ENCODE measurements at places on chromosomes 13 and 19. TPM values are rescaled to one million over a fixed set of nuclear protein-coding genes. Genes with fewer than 3 reads are reported as not detected.
A peak's percentile ranks its signal among the peaks of the same experiment; 100 is the strongest.

FPR3 gene
- not detected for total RNA-seq

GRCh38 chr19:55546011-55546410 lies 668 bp upstream of the SBK3 start:
- no peak for DNase-seq

- no peak for DNase-seq
Observed at GRCh38 chr13:33730147-33730546, 87.8 kb upstream of the RFC3 start.

GRCh38 chr13:99191900-99192399 lies 8.7 kb upstream of the UBAC2 start:
- DNase-seq: peak; percentile 74

SHISA7 gene
- total RNA-seq: not detected

ZNF350 gene
- 14.0 TPM for total RNA-seq

MUC16 gene
- not detected for total RNA-seq

DNA sequence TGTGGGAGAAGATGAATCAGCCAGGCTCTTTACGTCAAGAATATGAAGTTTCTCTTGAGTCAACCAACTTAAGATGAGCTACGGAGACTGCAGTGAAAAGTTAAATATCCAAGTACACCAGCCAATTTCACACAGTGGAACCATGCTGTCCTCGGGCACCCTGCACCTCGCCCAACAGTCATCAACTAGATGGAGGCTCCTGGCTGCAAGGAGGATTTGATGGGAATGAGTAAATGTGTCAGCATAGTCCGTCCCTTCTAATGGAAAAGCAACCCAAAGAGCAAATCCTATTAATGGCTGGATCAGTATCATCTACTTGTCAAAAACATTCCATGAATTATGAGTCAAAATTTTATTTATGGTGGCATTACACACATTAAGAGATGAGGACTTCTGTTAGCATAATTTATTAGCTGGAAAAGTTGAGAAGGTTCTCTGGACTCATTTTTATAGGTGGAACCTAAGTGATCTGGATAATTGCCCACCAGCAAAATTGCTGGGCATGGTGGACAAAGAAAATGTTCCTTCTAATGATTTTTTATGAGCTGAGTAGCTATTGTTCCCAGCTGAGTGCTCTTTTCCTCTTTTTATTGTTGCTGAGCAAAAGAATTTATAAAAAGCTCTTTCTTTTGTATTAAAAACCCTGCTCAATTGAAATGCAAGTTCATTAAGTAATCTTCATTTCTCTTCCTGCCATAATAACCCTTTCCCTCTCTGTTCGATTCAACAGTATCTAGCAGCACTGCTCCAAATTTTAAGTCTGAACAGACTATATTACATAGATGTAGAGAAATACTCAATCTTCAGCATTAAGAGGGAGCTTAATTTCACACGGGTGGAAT lies 88.4 kb downstream of the DNAJC15 start:
- DNase-seq: no peak

FREM2 gene
- not detected for total RNA-seq

- DNase-seq: peak; percentile 67
Observed at GRCh38 chr19:55160128-55160985, 2.8 kb upstream of the TNNI3 start.

DNA sequence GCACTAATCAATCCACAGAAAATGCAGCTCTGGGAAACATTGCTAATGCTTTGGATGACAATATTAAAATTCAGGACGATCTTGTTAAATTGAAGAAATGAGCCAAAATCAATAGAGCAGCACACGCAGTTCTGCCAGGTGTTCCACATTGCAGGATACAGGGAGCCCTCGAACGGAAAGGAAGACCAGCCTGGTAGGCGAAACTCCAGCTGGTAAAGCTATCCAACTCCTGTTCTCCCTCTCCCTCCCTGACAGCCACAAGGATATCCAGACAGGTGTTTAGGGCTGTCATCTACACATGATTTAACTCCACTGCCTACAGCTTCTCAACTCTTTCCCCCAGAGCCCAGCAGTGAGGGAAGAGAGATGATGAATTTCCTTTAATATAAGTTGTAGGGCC lies 67.7 kb downstream of the EPSTI1 start:
- no peak for DNase-seq

CDC42EP5 gene
- 7.2 TPM for total RNA-seq

CASP14 gene
- total RNA-seq: not detected

GRCh38 chr13:39296193-39296592 lies 257.9 kb downstream of the NHLRC3 start:
- DNase-seq: no peak

WDFY2 gene
- total RNA-seq: 4.3 TPM

GRCh38 chr13:68982961-68983619 lies 1124.5 kb upstream of the ATXN8OS start:
- DNase-seq: no peak

DNA sequence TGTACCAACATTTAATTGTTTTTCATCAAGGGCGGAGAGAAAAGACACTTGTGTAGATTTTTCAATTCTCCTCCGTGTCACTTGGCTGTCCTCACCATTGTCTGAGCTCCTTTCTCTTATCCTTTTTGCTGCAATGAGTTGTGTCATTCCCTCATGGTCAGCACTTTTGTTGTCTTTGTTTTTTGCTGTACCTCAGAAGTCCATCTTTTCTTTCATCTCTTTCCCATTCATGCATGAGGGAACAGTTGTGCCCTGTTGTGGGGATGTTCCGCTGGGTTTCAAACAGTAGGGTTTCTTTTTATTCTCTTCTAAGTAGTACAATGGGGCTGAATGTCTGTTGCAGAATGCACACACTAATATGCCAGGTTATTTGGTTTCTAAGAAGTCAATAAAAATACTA lies 222.6 kb downstream of the TM9SF2 start:
- DNase-seq: no peak

EBI3 gene
- 0.36 TPM for total RNA-seq

ZNF681 gene
- 0.83 TPM for total RNA-seq

GRCh38 chr13:47437406-47437805 lies 540.6 kb upstream of the HTR2A start:
- DNase-seq: peak; percentile 89

DNA sequence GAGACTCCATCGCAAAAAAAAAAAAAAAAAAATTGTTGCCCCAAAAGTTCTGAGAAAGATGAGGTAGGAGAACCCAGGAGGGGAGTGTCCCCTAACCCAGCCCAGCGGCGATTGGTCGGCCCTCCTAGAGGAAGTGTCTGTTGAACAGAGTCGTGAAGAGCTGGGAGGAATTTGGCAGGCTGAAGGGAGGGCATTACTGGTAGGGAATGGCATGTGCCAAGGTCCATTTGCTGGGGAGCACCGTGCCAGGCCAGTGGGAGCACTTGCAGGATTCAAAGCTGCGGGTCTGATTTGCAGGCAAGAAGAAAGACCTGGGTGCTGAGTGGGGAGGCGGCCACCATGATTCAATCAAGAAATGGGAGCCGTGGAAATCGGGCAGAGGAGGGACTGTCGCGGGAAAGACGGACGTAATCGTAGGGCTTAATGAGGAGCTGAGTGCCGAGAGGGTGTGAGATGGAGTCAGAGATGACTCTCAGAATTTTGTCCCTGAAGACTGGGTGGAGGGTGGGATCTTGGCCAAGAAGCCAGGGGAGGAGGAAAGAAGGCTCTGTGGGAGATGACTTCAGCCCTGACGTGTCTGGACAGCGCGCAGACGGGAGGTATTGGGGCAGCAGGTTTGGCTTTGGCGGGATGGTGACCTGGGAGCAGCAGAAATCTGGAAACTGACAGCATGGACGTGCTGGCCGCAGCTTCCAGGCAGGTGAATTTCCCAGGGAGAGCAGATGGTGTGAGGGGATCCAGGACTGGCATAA lies 15.4 kb downstream of the CERS4 start:
- DNase-seq: no peak

CYP2A7 gene
- not detected for total RNA-seq

DNA sequence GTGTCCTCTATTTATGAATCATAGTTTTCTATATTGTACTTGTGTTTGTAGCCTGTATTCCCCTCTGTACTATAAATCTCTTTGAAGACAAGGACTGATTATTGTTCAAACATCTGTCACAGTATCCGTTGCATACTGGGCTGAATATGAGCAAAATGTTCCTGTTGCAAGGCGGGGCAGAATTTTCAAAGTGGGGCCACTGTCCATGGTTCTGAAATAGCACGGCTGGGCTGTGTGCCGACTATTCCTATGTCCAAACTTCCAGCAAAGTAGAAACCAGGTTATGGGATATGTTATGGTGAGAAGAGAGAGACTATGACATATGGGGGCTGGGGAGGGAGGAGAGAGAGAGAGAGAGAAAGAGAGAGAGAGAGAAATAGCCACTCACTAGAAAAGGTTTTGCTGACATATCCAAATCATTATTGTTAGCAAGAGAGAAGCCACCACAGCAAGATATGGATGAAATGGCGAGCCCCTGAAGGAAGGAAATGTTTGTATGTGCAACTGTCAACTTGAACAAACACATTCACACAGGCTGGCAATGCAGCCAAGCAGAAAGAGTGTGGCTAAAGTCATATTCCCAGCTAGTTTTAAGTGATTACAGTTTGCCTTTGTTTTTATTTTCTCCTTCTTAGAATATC lies 107.0 kb upstream of the GPR12 start:
- peak; percentile 14 for DNase-seq

DNA sequence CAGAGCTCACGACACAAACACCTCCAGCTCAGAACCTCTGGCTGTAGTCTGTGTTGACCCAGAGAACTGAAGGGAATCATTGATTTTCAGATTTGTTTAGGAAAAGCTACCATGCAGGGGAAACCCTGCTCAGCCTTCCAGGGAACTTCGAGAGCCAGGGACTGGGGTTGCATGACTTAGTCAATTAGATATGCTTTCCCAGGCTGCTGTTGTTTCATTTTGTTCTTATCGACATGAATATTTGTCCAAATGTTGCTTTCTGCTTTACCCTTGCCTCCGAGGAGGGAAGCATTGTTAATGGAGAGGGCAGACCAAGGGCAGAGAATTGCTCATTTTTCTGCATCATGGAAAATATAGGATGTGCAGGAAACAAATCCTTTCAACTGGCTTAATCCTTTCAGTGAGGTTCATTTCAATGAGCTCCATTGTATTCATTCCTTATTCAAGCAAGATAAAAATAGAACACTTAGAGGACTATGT lies 82.5 kb downstream of the KLF5 start:
- DNase-seq: peak; percentile 15

SIGLEC14 gene
- not detected for total RNA-seq

KDELR1 gene
- total RNA-seq: 57.8 TPM

PRRG2 gene
- 0.54 TPM for total RNA-seq

DNA sequence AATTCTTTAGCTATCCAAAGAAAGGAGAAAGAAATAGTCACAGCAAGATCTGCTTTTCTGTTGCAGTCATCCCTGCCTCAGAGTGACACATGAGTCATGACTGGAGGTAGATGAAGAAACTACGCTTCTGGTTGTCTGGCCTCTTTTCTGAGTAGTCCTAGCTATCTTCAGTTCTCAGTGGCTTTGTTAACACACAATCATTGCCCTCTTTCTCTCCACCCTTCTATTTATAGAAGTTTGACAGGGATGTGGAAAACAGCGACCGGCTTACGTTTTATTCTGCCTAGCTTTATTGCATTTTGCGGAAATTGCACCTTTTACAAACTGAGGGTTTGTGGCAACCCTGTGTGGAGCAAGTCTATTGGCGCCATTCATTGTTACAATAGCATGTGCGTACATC lies 26.7 kb downstream of the SPATA13 start:
- DNase-seq: peak; percentile 64

- no peak for DNase-seq
Observed at GRCh38 chr13:97658556-97658955, 224.6 kb downstream of the RAP2A start.

TTYH1 gene
- not detected for total RNA-seq

GRCh38 chr13:37457612-37458011 lies 141.0 kb downstream of the POSTN start:
- peak; percentile 16 for DNase-seq

- peak; percentile 41 for DNase-seq
Observed at GRCh38 chr13:57624565-57625435, 6.7 kb upstream of the PCDH17 start.

GRCh38 chr13:105740739-105741138 lies 794.7 kb downstream of the EFNB2 start:
- DNase-seq: no peak

ADGRE2 gene
- total RNA-seq: not detected

Measured in IMR-90 (cell line).